ENCODE measurements at places on chromosomes 11 and 22.

DNA sequence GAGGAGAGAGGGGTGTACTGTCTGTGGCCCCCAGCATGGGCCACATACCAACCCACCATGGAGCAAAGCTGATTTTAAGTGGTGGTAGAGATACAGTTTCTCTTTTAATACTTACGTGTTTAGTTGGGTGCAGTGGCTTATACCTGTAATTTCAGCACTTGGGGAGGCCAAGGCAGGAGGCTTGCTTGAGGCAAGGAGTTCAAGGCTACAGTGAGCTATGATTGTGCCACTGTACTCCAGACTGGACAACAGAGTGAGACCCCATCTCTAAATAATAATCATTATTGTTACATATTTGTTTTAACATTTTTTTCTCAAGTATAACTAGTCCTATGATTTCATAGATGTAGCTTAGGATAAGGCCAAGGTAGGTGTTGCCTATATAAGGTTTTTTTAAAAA is 8.8 kb downstream of the GGA1 start:
- no peak for DNase-seq

DNA sequence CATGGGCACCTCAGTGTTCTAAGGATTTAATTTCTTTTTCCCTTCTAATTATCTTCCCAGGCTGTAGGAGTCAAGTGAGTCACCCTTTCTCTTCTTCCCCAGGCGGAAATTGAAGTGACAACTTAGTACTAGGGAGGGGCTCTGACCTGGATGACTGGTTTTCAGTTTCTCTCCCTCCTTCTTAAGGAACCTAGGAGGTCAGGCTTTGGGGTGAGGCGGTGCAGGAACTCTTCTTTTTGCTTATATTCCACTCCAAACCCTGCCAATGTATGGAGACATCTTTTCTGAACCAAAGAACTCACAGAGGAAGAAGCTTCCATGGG is 12.6 kb downstream of the ZDHHC5 start:
- DNase-seq, result no peak

DNA sequence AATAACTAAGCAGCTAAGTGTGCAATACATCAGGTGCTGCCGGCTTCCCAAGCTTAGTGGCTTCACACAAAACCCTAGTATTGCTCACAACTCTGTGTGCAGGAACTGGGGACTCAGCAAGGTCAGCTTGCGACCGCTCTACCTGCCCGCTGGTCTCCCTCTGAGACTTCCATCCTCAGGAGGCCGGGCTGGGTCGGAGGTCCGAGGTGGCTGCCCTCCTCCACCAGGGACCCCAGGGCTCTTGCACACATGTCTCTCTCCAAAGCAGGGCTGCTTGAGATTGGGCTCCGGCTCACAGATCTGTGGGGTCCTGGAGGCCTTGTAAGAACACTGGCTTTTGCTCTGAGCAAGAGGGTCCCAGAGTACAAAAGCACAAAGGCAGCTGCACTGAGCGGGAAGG is 25.4 kb upstream of the FGF19 start:
- no peak for DNase-seq

GRCh38 chr22:19853879-19854777 is 546 bp downstream of the GNB1L start:
- peak; percentile 67 for DNase-seq

- no peak for DNase-seq
These were observed 111.5 kb downstream of the RPL27A start for GRCh38 chr11:8794126-8794525.

GRCh38 chr11:33861386-33861785 is 30.5 kb downstream of the LMO2 start:
- DNase-seq, result no peak

GRCh38 chr11:34278693-34279297 is 79.0 kb downstream of the ABTB2 start:
- no peak for DNase-seq

- DNase-seq, result no peak
These were observed 65.0 kb downstream of the CWF19L2 start for GRCh38 chr11:107392611-107393010.

GRCh38 chr11:12762278-12762677 is 88.1 kb downstream of the TEAD1 start:
- no peak for DNase-seq

GRCh38 chr11:1381793-1382425 is 7.8 kb upstream of the BRSK2 start:
- no peak for DNase-seq

- DNase-seq, result no peak
These were observed 841 bp upstream of the TMPRSS13 start for GRCh38 chr11:117929916-117930570.

GRCh38 chr11:117412653-117413275 is 85.1 kb downstream of the CEP164 start:
- no peak for DNase-seq

DNA sequence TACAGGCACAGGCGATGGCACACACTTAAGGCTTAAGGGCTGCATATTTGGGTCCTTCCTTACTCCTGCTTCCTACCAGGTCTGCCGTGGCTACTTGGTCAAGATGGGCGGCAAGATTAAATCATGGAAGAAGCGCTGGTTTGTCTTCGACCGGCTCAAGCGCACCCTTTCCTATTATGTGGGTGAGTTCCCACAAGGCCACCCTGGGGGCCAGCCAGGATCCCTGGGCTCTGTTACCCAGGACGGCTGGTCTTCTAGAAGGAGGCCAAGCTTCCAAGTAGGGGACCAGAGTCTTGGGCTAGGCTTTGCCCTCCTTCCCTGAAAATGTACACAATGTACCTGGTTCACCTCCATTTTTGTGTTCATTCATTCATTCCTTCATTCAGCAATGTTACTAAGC is 29.1 kb downstream of the TREH start:
- no peak for DNase-seq

DNA sequence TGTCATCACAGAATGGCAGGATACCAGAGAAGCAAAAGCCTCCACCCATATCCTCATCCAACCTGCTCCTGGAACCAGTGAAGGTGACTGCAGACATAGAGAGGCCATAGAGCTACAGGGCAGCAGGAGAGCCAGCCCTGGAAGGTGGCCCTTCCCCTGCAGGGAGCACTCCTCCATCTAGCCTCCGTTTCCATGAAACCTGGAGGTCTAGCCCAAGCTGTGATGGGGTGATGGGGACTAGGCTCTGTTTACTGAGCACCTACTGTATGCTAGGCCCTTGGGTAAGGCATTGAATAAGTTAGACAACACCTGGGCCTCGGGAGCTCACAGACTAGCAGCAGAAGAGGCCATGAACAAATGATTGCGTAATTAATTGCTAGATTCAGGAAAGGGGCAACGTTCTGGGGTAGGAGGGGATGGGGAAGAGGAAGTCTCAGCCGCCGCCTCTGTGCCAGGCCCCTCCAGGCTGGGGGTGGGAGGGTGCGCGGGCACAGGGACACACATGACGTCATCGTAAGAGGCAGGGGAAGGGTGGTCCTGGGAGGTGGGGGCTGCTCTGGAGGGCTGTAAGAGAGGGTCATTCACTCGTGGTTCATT is 784 bp upstream of the SYNGR1 start:
- peak; percentile 56 for DNase-seq

- no peak for DNase-seq
These were observed 5.4 kb downstream of the BRSK2 start for GRCh38 chr11:1394936-1395772.

DNA sequence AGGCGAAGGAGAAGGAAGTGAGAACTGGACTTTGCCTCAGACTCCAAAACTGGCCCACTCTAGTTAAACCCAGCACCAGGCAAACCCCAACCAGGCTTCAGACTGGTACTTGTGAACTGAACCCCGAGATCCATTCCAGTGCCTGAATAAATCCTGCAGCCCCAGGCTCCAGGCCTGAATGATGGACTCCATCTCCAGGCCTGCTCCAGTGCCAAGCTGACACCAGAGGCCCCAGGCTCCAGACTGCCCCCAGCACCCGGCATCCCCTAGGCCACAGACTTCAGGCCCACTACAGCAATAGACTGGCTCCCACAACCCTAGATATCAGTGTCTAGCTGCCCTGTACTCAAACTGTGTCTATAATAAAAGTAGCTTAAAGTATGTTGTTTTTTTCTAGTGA is 406.8 kb downstream of the FAM181B start:
- DNase-seq, result no peak

- DNase-seq, result no peak
These were observed 523.7 kb downstream of the INSC start for GRCh38 chr11:15638386-15638787.

GRCh38 chr11:126926376-126926791 is 74.2 kb downstream of the KIRREL3 start:
- no peak for DNase-seq

DNA sequence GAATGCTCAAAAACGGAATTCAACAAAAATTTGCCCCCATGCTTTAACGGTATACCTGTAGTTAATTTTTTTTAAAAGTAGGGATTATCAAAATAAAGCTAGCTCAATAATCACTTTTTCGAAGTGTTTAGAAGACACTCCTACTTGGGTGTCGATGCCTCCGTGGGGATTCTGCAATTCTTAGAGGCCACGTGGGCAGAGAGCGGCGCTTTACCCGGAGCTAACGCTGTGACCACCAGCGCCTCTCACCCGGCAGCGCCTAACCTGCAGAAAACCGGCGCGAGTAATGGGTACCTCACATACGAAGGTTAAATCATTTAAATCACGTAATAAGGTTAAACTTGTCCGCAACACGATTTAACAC is 583 bp downstream of the TAF1D start:
- DNase-seq, result peak; percentile 87

- no peak for DNase-seq
These were observed 598.8 kb downstream of the NTM start for GRCh38 chr11:131969261-131969660.

- DNase-seq, result peak; percentile 13
These were observed 536.5 kb downstream of the BRD1 start for GRCh38 chr22:49291169-49291568.

GRCh38 chr11:17739945-17740338 is 5.4 kb downstream of the KCNC1 start:
- no peak for DNase-seq
